CD4-positive, alpha-beta memory T cell (primary cell): ENCODE measurements at places on chromosomes 3 and 15. TPM values are rescaled to one million over a fixed set of nuclear protein-coding genes. Genes with fewer than 3 reads are reported as not detected.

DNA sequence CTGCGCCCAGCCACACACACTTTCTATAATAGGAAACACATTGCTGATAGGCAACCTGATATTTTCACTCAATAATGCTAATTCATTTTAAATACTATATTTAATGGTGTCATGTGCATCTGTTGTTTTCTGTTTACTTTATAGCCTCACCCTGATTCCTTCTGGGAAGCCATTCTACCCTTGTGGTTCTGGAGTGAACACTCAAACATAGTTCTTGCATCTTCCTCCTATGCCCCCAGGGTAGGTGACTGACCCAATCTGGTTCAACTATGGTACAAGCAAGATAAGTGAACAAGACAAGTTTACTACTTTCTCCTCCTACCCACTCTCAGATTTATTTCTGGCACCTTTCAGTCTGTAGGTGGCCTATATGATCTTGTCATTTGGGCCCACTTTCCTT, 4.3 kb upstream of the SCG3 start:
- DNase-seq: no peak

DNA sequence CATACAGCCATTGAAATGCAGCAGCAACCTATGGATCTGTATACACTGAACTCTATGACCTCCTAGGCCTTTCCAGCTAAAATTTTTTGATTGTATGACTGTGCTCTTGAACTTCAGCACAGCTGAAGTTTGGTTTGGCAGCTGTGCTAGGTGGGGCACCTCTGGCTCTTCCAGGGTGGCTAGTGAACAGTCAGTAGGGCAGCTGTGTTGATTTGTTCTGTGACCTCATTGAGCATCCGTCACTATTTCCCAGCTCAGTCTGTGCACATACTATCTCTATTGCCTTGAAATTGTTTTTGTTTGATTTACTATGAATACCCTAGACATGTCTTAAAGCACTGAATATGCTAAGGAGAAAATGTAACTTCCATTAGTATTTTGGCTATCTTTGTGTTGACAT, 363.2 kb upstream of the NAALADL2 start:
- DNase-seq: no peak

DNA sequence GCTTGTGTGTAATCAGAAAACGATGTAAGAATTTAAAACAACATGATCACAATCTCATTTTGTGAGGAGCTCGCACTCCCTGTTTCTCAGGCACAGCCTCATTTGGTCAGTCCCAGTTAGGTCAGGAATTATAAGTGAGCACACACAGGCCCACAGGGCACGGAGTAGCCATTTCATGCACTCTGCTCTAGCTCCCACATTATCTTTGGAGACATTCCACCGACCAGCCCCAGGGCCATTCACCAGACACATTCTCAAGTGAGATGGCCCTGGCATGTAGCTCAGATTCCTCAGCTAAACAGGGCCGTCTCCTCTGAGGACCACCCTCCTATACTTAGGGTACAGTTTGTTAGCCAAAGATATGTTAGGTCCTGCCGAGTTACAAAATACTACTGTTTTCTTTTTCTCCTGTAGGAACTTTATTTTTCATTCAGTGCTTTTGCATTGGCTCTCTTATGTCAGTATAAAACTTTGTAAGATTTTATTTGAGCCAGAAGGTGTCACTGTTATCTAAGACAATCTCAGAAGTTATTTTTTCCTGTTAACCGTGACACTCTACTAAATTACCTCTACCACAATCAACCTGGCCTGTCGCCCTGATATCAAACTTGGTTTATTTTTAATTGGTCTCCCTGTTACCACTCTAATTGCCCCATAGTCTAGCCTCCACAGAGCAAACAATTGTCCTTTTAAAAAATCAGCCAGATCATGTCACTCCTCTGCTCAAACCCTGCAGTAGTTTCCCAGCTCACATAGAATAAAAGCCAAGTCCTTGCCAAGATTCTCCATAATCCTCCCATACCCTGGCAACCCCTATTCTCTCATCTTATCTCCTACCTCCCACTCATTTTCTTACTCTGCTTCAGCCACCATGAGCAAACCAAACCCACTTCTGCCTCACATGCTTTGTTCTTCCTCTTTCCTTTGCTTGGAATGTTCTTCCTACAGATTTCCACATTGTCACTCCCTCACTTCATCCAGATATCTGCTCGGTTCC, 105.7 kb downstream of the PPP2R3A start:
- no peak for DNase-seq

GRCh38 chr3:69283913-69284611, 101.8 kb downstream of the FRMD4B start:
- DNase-seq: no peak

- DNase-seq: no peak
Measured at GRCh38 chr3:150220799-150221198, 187.3 kb upstream of the TSC22D2 start.

- DNase-seq: no peak
Measured at GRCh38 chr3:139201446-139202225, 142.2 kb upstream of the MRPS22 start.

- DNase-seq: peak; percentile 2
Measured at GRCh38 chr15:62847900-62848489, 194.6 kb upstream of the TPM1 start.

GRCh38 chr15:57597431-57597830, 5.7 kb downstream of the MYZAP start:
- DNase-seq: no peak

- DNase-seq: peak; percentile 9
Measured at GRCh38 chr3:58899159-58899952, 150.5 kb downstream of the CFAP20DC start.

DNA sequence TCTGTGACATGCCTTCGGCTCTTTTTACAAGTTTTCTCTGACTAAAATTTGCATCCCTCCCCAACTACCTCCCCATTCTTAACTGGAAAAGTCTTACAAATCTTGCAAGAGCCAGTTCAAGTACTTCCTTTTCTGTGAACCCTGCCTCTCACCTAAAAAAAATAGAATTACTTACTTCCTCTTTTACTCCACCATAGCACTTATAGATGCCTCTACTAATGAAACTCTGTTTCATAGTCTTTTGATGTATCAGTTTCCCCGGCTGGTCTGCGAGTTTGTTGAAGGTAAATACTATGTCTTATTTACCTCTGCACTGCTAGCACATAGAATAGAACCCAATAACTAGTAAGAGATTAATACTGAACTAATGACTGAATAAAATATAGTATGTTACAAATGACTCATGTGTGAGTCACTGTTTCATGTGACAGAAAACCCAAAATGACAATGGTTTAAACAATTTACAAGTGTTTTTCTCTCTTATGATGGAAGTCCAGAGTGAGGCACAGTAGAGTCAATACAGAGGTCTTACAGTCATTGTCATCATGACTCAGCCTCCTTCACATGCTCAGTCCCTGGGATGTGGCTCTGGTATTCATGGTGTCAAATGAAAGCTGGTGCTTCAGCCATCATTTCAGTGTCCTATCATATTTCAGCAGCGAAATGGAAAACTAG, 393.5 kb downstream of the RSL24D1 start:
- DNase-seq: no peak

DNA sequence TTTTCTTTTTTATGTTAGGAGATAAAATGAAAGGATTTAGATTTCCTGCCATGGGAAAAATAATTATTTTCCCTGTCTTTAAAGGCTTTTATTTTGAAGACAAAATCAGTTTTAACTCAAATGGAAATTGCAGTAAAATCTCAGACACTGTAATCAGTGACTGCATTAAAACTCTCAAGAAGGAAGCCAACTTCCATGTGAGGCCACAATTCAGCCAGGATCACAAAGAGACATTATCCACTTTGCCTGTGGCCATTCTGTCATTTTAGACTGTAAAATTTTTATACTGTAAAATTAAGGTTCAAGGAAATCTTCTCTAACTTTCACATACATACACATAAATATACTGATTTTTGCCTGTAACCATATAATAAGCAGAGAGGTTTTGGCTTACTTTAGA, 304.0 kb downstream of the TIGIT start:
- no peak for DNase-seq

GRCh38 chr3:160661660-160662059, 15.3 kb upstream of the ARL14 start:
- no peak for DNase-seq

DNA sequence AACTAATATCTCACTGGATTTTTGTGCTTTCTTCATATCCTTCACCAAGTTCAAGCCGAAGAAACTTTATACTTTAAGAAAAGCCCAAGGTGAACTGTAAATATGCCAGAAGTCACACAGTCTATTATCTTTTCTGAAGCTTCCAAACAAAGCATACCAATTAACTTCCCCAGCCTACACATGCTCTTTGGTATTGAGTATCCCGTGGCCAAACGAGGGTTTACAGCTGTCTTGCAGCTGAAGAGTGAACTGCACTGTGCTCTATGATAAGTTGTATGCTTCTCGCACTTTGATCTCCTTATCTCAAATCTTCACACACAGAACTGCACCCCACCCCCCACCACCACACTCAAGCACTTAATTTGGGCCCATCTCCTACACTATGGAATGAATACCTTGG, 215.6 kb upstream of the VEPH1 start:
- no peak for DNase-seq

DNA sequence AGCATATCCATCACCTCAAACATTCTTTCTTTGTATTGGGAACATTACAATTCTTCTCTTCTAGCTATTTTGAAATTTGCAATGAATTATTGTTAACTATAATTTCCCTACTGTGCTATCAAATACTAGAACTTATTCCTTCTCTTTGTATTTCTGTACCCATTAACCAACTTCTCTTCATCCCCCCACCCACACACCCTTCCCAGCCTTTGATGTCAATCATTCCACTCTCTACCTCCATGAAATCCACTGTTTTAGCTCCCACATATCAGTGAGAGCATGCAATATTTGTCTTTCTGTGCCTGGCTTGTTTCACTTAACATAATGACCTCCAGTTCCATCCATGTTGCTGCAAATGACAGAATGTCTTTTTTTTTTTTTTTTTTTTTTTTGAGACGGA, 30.6 kb downstream of the MRAS start:
- no peak for DNase-seq

GRCh38 chr3:50630877-50631276, 13.9 kb downstream of the MAPKAPK3 start:
- no peak for DNase-seq

GRCh38 chr3:147582642-147583041, 173.5 kb downstream of the ZIC1 start:
- DNase-seq: no peak

GRCh38 chr3:172137287-172138192, 98.2 kb downstream of the FNDC3B start:
- DNase-seq: no peak

DNA sequence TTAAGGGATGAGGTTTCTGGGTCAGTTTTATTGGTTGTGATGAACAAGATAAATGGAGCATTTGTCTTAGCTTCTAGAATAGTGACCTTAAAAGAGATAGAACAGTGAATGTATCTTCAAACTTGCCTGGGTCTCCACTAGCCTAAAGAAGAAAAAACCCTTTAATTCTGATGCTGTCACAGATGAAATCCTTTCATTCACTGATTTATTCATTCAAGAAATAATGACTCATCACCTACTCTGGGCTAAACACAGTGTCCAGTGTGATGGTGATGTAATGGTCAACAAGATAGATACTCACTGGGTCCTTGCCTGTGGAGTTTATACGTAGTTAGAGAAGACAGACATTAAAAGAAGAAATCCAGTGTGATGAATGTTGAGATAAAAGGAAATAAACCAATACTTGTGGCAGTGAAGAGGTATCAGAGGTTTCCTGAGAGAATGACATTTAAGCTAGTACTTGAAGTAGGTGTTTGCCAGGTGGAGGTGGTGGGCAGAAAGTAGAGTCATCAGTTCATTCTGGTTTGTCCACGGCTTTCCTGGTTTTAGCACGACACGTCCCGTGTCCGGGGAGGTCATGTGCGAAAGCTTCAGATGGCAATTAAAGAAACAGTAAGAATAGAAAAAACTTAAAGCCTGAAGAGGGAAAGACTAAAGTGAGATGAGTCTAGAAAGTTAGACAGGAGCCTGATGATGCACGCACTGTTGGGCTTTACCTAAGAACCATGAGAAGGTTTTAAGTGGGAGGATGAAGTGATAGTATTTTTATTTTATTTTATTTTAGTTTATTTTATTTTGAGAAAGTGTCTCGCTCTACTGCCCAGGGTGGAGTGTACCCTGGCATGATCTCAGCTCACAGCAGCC, 18.5 kb downstream of the PAK2 start:
- DNase-seq: no peak

DNA sequence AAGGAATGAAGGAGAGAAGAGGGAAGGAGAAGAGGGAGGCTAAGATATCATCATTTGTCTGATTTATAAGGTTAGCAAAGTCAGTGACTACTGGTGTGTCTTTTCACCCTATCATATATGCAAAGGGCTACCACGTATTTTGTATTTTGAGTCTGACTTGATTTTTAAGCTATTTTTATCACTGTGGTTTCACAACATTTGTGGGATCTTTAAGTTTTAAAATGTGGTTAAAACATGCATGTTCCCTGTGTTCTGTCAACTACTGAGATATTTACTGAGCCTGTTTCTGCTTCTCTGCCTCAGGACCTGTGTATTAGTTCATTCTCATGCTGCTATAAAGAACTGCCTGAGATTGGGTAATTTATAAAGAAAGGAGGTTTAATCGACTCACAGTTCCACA, 22.5 kb upstream of the SPTSSB start:
- DNase-seq: no peak

DNA sequence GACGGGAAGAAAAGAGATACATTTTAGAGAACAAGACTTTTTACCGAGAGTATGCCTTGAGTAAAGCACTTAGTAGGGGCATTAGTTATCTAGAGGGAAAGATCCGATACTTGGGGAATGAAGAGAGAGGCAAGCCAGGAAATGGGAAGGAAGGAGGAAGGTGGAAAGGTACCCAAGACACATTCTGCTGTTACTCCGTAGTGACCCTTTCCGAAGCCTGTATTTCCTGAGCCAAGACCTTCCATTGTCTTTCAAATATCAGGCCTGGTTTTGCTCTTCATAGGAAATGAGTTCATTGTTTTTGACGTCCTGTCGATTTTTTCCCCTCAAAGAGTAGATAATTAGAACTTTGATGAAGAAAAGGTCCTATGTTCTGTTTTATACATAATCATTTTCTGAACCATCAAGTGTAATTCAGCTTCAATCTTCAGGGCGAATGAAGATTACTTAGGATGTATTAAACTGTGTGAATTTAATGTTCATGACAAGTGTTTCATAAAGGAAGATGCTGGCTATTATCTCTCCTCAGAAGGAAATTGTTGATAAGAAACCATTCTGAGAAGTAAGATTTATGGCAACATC, 95.7 kb downstream of the PPM1L start:
- DNase-seq: no peak

DNA sequence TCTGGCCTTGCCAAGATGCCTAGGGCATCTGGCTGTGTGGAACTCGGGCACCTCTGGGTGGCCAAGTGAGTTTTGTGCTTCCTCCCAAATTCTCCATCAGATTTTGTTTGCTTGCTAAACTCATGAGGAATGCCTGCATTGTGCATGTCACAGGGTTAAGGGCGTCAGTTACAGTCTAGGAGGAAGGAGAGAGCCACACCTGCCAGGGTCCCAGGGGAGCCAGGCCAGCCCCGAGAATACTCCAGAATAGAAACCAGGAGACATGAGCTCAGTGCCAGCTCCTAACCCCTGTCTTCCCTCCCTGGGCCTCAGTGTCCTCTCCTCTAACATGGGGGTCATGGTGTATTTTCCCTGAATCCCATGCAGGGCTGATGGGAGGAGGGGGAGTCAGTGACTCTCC, 22.0 kb upstream of the SKOR1 start:
- no peak for DNase-seq

NTRK3 gene
- 0.67 TPM for total RNA-seq

CCDC39 gene
- total RNA-seq: 0.29 TPM

INKA1 gene
- 0.55 TPM for total RNA-seq

DUSP7 gene
- 44.7 TPM for total RNA-seq

CPEB1 gene
- 0.17 TPM for total RNA-seq

GOLGA8K gene
- 0.36 TPM for total RNA-seq

ITIH1 gene
- total RNA-seq: not detected

ZNF501 gene
- 7.4 TPM for total RNA-seq

GOLGA8J gene
- not detected for total RNA-seq

HESX1 gene
- total RNA-seq: not detected
